ENCODE measurements at places on chromosomes 12 and 14. TPM values are rescaled to one million over a fixed set of nuclear protein-coding genes. Genes with fewer than 3 reads are reported as not detected.

Gene REP15
- total RNA-seq, result 8.3 TPM

DNA sequence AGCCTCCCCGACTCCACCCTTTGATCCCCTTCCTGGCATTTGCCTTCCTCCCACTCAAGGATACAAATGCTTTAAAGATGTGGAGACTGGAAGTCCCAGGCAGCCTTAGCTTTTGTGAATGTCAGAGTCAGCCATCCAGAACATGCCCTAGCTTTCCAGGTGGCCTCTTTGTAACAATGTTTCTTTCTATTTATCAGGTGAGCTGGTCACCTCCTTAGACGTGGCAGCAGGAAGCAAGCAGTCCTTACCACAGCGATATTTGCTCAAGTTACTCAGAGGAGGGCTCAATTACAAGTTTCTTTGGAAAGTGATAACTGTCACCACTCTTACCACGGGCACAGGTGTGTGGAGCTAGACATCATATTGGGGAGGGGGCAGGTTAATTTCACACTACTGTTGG, 4.9 kb downstream of the GALNT6 start:
- no peak for DNase-seq

Gene GLI1
- total RNA-seq, result 13.0 TPM

GRCh38 chr14:73238424-73238852, 1.1 kb downstream of the PAPLN start:
- no peak for DNase-seq

DNA sequence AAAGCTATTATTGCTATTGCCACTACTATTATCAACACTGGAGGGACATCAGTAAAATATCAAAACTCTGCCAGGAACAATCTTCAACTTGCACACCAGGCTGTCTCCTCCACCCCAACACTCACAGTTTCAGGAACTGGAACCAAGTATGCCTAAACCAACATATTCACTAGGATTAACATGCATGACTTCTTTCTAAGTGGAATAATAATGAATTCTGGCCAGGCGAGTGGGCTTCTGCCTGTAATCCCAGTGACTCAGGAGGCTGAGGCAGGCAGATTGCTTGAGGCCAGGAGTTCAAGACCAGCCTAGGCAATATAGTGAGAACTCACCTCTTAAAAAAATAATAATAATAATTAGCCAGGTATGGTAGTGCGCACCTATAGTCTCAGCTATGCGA, 58.1 kb downstream of the TBX5 start:
- DNase-seq, result no peak

Measured in thoracic aorta (tissue), 2 donors.